ENCODE measurements at places on chromosomes 13 and 19.

GRCh38 chr13:38979891-38980749 is 10.5 kb downstream of the STOML3 start:
- DNase-seq, result no peak

GRCh38 chr13:98831236-98831635 is 78.8 kb upstream of the SLC15A1 start:
- DNase-seq, result no peak

- DNase-seq, result no peak
Measured at GRCh38 chr13:66076417-66076816, 1153.7 kb downstream of the PCDH9 start.

DNA sequence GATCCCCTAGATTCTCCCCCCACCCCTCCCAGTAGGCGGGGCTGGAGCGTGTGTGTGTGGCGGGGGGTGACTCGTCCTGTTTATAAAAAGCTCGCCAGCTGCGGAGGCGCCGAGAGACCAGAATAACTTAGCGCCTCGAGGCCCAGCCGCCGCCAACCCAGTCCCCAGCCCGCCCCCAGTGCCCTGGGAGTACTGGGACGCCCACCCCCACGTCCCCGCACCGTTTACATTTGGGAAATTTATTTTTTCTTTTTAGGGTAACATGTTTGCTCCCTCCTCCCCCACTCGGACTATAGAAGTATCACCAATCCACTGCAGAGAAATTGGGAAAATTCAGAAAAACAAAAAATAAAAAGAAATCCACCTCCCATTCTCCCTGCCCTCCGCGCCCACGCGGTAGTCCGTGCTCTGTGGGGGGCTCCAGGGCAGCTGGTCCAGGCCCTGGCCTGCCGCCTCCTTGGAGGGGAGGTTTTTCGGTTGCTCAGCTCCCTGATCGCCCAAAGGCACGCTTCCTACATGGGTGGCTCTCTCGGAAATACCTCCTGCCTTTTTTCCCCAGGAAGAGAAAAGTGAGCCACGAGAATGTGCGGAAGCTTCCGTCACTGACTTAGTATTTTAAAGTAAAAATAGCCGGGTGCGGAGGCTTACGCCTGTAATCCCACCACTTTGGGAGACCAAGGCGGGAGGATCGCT is 1.5 kb upstream of the RAB3A start:
- DNase-seq, result no peak

DNA sequence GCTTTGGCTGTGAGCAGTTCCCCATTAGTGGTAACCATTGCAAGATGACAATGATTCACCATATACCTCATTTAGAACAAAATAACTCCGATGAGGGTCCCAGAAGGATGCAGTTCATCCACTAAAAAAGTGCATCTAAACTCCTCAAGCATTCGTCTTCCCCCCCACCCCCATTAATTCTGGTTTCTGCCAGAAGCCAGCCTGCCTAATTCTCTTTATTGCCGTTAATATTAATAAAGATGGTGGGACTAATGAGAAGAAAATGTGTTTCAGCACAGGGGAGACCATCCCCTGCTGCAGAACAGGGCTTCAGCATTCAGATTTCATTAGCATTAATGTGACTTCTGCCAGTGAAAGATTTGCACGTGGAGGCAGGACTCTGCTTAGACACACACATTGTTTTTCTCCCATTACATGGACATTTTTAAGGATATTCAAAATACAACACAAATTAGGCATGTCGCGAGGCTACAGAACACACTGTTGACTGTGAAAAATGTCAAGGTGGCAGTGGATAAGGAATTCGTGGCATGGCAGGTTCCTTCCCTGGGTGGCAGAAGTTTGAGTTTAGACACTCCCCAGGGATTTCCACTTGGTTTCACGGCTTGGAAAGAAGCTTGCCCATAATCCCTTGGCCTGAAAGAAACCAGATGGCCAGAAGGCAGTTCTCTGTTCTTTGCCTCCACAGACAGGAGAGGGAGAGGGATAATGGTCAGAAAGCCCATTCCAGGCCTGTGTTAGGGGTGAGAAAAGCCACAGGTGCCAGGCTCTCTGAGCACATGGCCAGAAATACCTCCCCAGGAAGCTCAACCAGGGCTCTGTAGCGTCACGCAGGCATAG is 236.5 kb downstream of the FOXO1 start:
- DNase-seq, result no peak

DNA sequence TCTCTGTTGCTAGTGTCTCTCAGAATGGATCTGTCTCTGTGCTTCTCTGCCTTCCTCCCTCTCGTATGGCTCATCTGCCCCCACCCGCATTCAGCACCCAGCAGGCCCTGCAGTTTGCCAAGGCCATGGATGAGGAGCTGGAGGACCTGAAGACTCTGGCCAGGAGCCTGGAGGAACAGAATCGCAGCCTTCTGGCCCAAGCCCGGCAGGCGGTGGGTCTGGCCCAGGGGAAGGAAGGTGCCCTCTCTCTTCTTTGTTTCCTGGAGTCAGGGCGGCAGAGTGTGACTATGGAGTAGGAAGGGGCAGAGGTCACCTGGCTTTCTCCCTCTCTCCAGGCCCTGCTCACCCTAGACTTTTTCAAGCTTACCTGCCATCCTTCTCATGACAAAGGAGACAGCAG is 10.9 kb downstream of the KASH5 start:
- DNase-seq, result no peak

GRCh38 chr19:13781547-13781946 is 7.3 kb downstream of the C19orf53 start:
- DNase-seq, result no peak

Data from NCI-H187 treated with DMSO at 0.1 percent for 48 hours (cell line).